Activated T-cell treated with anti-CD3 and anti-CD28 coated beads, Interleukin-2, amount 50 U/mL, for 4 hours (primary cell): ENCODE measurements at places on chromosomes 12 and 14. TPM values are rescaled to one million over a fixed set of nuclear protein-coding genes. Genes with fewer than 3 reads are reported as not detected.

DNA sequence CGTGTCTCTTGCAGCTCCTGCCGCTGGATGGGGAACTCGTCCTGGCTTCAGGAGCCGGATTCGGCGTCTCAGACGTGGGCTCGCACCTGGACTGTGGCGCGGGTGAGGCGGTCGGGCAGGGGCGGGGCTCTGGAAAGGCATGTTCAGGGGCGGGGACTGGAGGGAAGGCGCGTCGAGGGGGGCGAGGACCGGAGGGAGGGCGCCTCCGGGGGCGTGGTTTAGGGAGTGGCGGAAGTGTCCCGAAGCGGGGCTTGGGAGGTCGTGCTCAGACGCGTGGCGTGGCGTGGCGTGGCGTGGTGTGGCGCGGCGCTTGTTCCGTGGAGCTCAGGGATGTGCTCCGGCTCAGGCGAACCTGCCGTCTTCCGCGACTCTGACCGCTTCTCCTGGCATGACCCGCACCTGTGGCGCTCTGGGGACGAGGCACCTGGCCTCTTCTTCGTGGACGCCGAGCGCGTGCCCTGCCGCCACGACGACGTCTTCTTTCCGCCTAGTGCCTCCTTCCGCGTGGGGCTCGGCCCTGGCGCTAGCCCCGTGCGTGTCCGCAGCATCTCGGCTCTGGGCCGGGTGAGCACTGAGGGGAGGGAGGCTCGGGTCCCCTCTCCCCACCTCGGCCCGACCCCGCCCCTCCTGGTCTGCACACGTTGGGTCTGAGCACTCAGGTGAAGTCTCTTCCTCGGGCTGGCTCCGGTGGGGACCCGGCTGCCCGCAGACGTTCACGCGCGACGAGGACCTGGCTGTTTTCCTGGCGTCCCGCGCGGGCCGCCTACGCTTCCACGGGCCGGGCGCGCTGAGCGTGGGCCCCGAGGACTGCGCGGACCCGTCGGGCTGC lies 6.2 kb downstream of the AMN start:
- DNase-seq: peak; percentile 78

- no peak for DNase-seq
These were observed 60.4 kb upstream of the METAP2 start for GRCh38 chr12:95413576-95413975.

GRCh38 chr14:90405755-90406154 lies 8.9 kb downstream of the CALM1 start:
- DNase-seq: no peak

- no peak for DNase-seq
These were observed 11.3 kb upstream of the CSAD start for GRCh38 chr12:53191885-53192530.

DNA sequence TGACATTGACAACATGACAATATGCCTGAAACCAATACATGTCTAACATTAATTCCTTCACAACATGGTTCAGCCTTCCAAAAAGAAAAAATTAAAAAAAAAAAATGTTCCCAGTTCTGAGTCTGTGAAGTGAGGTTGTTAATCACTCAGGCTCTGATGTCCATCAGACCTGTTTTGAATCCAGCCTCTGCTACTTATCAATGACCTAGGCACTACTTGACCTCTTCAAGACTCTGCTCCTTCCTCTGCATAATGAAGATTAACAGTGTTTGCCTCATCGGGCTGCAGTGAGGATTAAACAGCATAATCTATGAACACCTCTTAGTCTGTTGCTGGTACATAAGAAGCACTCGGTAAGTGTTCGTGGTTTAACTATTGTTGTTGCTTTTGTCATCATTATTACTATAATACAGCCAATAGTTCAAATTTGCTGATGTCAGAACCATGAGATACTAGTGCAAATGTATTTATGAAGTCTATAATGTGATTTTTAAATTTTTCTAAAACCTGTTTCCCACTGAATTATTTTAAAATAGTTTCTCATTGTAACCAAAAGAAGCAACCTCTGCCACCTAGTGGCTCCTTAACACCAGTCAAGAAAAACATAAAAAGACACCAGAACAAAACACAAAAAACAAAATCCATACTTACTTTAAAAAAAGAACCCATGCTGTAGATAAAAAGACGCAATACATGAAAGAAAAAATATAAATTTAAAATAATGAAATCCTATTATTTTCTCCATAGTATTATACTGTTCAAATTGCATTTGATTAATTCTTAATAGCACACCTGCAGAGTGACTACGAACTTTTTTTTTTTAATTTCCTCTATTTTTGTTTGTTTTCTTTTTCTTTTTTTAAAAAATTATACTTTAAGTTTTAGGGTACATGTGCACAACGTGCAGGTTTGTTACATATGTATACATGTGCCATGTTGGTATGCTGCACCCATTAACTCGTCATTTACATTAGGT lies 20.3 kb upstream of the TMX1 start:
- DNase-seq: no peak

GRCh38 chr14:100636559-100636958 lies 49.3 kb upstream of the BEGAIN start:
- DNase-seq: no peak

GRCh38 chr12:69000074-69000473 lies 67.1 kb upstream of the CPM start:
- no peak for DNase-seq

- DNase-seq: no peak
These were observed 45.7 kb downstream of the LMO3 start for GRCh38 chr12:16560273-16560672.

DNA sequence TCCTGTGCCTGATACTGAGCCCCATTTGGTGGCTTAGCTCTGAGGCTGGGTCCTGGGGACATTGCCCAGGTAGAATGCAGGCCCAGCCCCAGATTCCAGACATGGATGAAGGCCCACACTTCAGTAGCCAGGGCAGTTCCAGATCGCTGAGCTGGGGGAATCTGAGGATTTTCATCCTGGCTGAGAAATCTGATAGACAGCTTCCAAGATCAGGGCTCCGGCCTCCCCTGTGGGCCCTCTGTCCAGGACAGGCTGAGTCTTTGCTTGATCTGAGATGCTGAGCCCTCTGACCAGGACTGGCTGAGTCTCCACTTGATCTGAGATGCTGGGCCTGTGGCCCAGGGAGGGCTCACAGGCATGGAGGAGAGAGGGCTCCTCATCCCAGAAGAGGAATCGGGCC lies 3.3 kb upstream of the RASAL1 start:
- DNase-seq: no peak

GRCh38 chr12:130137040-130138018 lies 24.9 kb upstream of the FZD10 start:
- DNase-seq: no peak

DNA sequence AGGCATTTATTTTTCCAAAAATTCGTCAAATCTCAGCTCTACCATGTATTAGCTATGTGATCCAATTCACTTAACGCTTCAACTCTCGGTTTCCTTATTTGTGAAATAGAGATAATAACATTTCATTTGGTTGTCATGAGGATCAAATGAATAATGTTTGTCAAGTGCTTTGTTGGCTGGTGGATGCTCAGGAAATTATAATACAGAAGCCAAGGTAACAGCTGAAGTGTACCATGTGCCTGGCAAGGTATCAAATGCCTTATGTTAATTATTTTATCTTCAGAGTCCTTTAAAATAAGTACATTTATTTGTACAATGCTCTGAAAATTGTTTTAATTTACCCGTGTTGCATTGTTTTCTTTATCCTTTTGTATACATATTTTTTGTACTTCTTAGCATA lies 6.1 kb upstream of the PRKCH start:
- DNase-seq: no peak

Gene RPL41
- 3,827 TPM for total RNA-seq

Gene CYP27B1
- total RNA-seq: 19.6 TPM

Gene LRRK2
- 0.21 TPM for total RNA-seq

Gene CCDC198
- total RNA-seq: not detected

Gene GPRC5A
- total RNA-seq: 0.30 TPM
